Adrenal gland (tissue), 19 donors: ENCODE measurements at places on chromosomes 16 and 17. TPM values are rescaled to one million over a fixed set of nuclear protein-coding genes. Genes with fewer than 3 reads are reported as not detected.

- no peak overlapping the region for H3K4me3 ChIP-seq
- DNase-seq = no peak
- peaks cover 22% of the 10 kb centered on the region for H3K36me3 ChIP-seq
- no peaks in the 10 kb centered on the region for H3K27me3 ChIP-seq
- H3K27ac ChIP-seq = no peak overlapping the region
These were observed 49.3 kb downstream of the SIAH1 start for GRCh38 chr16:48335961-48336360.

GRCh38 chr17:35892091-35893035 lies 12.2 kb upstream of the CCL5 start:
- no peaks in the 10 kb centered on the region for H3K27me3 ChIP-seq
- no peak overlapping the region for H3K27ac ChIP-seq
- H3K4me1 ChIP-seq = no peaks in the 10 kb centered on the region
- no peaks in the 10 kb centered on the region for H3K36me3 ChIP-seq

PLSCR3 gene
- total RNA-seq = 31.1 TPM

DNA sequence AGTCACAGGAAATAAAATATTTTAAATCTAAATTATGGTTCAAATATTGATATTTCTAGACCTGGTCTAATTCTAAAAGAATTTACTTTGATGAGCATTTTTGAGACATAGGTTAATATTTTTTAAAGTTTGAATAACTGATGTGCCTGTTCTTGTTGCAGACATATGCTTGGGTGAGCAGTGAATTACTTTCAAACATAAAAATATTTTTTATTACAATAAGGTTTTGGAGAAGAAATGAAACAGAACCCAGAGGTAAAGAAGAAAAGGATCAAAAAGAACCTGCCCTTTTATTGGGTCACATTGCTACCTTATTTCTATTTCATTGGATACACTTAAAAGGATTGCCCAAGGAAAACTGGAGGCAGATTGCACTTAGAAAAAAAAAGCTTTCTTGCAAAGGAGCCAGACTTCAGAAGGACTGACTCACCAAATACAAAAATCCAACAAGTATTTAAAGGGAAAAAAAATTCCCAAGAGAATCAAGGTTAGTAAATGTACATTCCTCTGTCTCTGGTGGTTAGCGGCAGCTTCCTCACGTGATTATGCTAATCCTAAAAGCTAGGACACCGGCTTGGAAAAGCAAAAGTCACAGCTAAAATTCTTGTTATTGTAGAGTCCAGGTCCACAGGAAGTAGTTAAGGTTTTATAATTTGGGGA lies 18.5 kb downstream of the ENPP7 start:
- H3K4me3 ChIP-seq = no peak overlapping the region
- no peaks in the 10 kb centered on the region for H3K4me1 ChIP-seq
- H3K36me3 ChIP-seq = no peaks in the 10 kb centered on the region
- H3K27me3 ChIP-seq = peaks cover 53% of the 10 kb centered on the region
- H3K27ac ChIP-seq = no peak overlapping the region
- no peak for DNase-seq

- peak overlapping the region; percentile 1 for H3K27ac ChIP-seq
- DNase-seq = no peak
- H3K4me1 ChIP-seq = peaks cover 21% of the 10 kb centered on the region
- H3K36me3 ChIP-seq = peaks cover 19% of the 10 kb centered on the region
These were observed 39.2 kb downstream of the MPRIP start for GRCh38 chr17:17081304-17081940.

CRAMP1 gene
- total RNA-seq = 10.1 TPM

NPIPB9 gene
- not detected for total RNA-seq

DNA sequence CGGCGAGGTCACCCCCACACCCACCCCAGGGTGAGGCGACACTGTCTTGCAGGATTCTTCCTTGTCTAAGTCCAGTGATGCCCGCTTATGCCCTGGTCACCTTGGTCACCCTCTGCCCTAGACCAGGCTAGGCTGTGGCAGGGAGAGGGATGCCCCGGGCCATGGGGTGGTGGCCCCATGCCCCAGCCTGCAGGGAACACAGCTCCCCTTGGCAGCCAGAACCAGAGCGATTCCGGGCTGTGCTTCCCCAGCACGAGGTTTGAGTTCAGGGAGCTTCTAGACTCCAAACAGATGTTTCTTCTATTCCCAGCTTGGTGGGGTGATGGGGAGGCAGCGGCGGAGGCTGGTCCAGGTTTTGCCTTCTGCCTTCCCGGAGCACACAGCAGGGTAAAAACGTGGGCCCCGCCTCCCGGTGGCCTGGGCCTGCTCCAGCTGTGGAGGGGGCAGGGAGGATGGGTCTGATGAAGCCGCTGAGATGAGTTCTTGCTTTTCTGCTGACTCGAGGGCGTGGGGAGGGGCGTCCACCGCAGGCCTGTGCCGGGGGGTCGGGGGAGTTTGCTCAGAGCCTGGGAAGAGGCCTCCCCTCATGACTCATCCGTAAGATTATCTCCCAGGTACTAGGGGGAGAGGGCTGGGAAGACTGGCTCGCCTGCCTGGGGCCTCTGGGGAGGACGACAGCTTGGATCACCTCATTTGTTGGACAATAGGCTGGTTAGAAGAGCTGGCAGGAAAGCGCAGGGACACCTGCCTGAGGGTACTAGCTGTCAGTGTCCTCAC lies 15.4 kb downstream of the SMTNL2 start:
- H3K4me3 ChIP-seq = no peak overlapping the region
- H3K27me3 ChIP-seq = no peaks in the 10 kb centered on the region
- peaks cover 16% of the 10 kb centered on the region for H3K4me1 ChIP-seq
- H3K36me3 ChIP-seq = no peaks in the 10 kb centered on the region
- H3K27ac ChIP-seq = no peak overlapping the region
- DNase-seq = peak; percentile 41

GRCh38 chr17:69480245-69480644 lies 65.7 kb downstream of the MAP2K6 start:
- no peak overlapping the region for H3K27ac ChIP-seq
- H3K27me3 ChIP-seq = no peaks in the 10 kb centered on the region
- H3K4me1 ChIP-seq = no peaks in the 10 kb centered on the region
- no peak overlapping the region for H3K4me3 ChIP-seq
- no peaks in the 10 kb centered on the region for H3K36me3 ChIP-seq

DNA sequence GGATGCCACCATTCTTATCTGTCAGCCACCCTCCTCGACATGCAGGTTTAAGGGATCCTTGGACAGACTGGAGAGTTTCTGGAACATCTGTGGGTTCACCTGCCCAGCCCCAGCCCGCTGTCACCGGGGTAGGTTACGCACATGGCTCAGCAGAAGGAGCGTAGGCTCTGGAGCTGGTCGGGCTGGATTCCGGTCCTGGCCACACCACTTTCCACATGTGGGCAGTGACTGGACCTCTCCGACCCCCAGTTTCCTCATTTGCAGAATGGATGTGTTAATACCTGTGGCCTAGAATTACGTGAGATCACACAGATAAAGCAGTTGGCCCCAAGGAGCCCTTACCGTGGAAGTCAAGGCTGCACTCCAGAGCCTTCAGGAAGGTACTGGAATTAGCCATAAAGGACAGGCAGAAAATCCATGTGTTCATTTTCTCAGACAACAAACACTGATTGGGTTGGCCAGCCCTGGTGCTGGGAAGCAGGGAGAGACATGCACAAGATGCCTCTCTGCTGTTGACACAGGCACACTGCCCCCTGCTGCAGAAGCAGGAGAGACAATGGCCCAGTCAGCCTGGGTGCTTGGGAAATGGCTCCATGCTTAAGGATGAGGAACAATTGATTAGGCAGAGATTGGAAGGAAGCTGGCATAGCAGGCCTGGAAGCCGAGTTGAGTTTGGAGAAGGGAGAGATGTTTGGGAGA lies 58.8 kb downstream of the SF3B3 start:
- DNase-seq = no peak
- H3K4me1 ChIP-seq = peaks cover 11% of the 10 kb centered on the region
- H3K36me3 ChIP-seq = no peaks in the 10 kb centered on the region
- H3K27ac ChIP-seq = no peak overlapping the region
- H3K27me3 ChIP-seq = no peaks in the 10 kb centered on the region
- H3K4me3 ChIP-seq = no peak overlapping the region

EVI2B gene
- total RNA-seq = 3.6 TPM

GDPD3 gene
- total RNA-seq = 2.8 TPM

DNA sequence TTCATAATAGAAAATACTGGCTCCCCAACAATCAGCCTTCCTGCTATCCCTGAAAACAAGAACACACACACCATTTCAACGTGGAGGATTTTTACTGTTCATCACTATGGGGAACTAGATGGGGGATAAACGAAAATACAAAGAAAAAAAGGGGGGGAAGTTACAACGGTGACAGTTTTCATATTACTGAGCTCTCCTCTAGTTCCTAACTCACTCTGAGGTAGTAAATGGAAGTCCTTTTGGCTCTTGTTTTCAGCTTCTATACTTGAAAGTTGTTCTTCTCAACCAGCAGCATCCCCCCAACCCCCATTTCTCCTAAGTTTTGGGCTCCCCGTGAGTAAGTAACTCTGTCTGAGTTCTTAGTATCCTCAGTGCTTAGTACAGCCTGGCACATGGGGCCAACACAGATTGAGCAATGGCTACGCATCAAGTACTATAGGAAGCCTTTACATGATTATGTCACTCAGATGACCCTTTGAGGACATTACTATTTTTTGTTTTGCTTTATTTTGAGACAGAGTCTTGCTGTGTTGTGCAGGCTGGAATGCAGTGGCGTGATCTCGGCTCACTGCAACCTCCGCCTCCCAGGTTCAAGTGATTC lies 4.2 kb upstream of the CORO7 start:
- peaks cover 18% of the 10 kb centered on the region for H3K4me1 ChIP-seq
- no peaks in the 10 kb centered on the region for H3K36me3 ChIP-seq
- no peak for DNase-seq
- no peaks in the 10 kb centered on the region for H3K27me3 ChIP-seq

KCTD11 gene
- total RNA-seq = 7.1 TPM

- H3K4me1 ChIP-seq = peaks cover 43% of the 10 kb centered on the region
- no peak overlapping the region for H3K4me3 ChIP-seq
- DNase-seq = peak; percentile 88
- H3K27me3 ChIP-seq = no peaks in the 10 kb centered on the region
- H3K27ac ChIP-seq = peak overlapping the region; percentile 18
These were observed 81.6 kb upstream of the LGALS9 start for GRCh38 chr17:27549251-27549893.

- H3K4me3 ChIP-seq = no peak overlapping the region
- H3K4me1 ChIP-seq = no peaks in the 10 kb centered on the region
- no peak overlapping the region for H3K27ac ChIP-seq
- no peaks in the 10 kb centered on the region for H3K27me3 ChIP-seq
These were observed 273.0 kb downstream of the GRIN2A start for GRCh38 chr16:9909072-9909825.

GRCh38 chr17:73519714-73520368 lies 124.4 kb downstream of the SDK2 start:
- no peak for DNase-seq
- no peak overlapping the region for H3K4me3 ChIP-seq
- H3K36me3 ChIP-seq = no peaks in the 10 kb centered on the region

- no peaks in the 10 kb centered on the region for H3K27me3 ChIP-seq
- no peak for DNase-seq
- peaks cover 11% of the 10 kb centered on the region for H3K4me1 ChIP-seq
These were observed 35.3 kb downstream of the PRMT7 start for GRCh38 chr16:68345958-68346635.

KRTAP9-4 gene
- not detected for total RNA-seq

DNA sequence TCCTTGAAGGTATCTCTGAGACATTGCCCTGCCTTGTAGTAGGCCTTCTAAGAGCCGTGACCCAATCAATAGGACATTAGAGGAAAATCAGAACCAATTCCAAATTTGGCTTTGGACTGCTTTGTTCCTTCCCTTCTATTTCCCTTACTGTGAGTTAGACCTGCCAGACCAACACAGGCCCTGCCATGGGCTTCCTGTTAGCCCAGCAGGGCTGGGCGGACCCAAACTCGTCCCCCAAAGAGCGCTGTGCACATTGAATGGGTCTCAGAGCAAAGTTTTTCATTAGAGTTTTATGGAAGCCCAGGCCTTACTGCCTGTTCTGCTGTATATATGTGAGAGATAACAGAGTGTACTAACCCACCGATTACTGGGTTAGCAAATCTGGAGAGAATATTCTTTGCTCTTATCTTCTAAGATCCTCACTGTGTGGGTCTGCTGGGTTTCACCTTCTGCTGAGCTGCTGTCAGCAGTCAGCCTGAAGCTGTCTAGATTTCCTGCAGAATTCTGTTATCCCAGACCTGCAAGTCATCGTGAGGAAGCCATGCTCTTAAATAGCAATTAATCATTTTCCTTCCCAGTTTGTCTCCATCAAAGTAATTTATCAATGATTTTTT lies 5.7 kb downstream of the ARHGAP44 start:
- peaks cover under 1% of the 10 kb centered on the region for H3K27me3 ChIP-seq
- DNase-seq = no peak
- no peaks in the 10 kb centered on the region for H3K36me3 ChIP-seq
- H3K4me1 ChIP-seq = no peaks in the 10 kb centered on the region
- H3K4me3 ChIP-seq = no peak overlapping the region

- no peak overlapping the region for H3K27ac ChIP-seq
- no peaks in the 10 kb centered on the region for H3K27me3 ChIP-seq
- peaks cover 47% of the 10 kb centered on the region for H3K36me3 ChIP-seq
These were observed 23.0 kb downstream of the VAC14 start for GRCh38 chr16:70777973-70778406.

GRCh38 chr17:83122834-83123233 lies 43.4 kb downstream of the METRNL start:
- H3K36me3 ChIP-seq = no peaks in the 10 kb centered on the region
- H3K4me1 ChIP-seq = no peaks in the 10 kb centered on the region
- no peaks in the 10 kb centered on the region for H3K27me3 ChIP-seq
- no peak overlapping the region for H3K4me3 ChIP-seq
- no peak for DNase-seq

- DNase-seq = no peak
- H3K27me3 ChIP-seq = peaks cover 28% of the 10 kb centered on the region
- H3K4me1 ChIP-seq = no peaks in the 10 kb centered on the region
- no peak overlapping the region for H3K27ac ChIP-seq
- H3K4me3 ChIP-seq = no peak overlapping the region
These were observed 3.8 kb upstream of the C1QL1 start for GRCh38 chr17:44971776-44972483.

GRCh38 chr17:50892101-50892776 lies 26.1 kb upstream of the TOB1 start:
- no peak overlapping the region for H3K27ac ChIP-seq
- no peaks in the 10 kb centered on the region for H3K36me3 ChIP-seq
- DNase-seq = no peak

DNA sequence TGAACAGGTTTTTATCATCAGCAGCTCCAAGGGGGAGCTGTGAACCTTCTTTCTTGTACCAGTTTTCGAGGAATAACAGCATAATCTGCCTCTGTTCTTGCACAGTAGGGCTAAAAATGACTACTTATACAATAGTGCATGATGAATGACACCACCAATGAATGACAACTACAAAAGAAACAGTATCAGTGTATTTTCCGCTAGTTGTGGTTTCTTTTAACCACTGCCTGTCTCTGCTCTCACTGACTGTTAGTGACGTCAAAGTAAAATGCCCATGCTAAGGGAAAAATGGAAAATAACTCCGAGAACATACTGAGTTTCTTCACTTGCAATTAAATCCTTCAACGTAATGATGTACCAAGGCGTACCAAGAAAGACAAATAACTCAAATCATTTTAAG lies 294.9 kb downstream of the MAP2K6 start:
- no peak overlapping the region for H3K4me3 ChIP-seq

GRCh38 chr16:35210681-35211433 lies 1751.4 kb downstream of the TP53TG3F start:
- no peak overlapping the region for H3K27ac ChIP-seq
- H3K27me3 ChIP-seq = no peaks in the 10 kb centered on the region
- H3K36me3 ChIP-seq = no peaks in the 10 kb centered on the region
- no peak for DNase-seq

GRCh38 chr17:55661256-55661758 lies 61.4 kb downstream of the TMEM100 start:
- no peak overlapping the region for H3K4me3 ChIP-seq
- H3K27me3 ChIP-seq = no peaks in the 10 kb centered on the region
- H3K4me1 ChIP-seq = no peaks in the 10 kb centered on the region
- DNase-seq = no peak
- no peaks in the 10 kb centered on the region for H3K36me3 ChIP-seq
- H3K27ac ChIP-seq = no peak overlapping the region
